ENCODE measurements at places on chromosomes 12 and 14.

DNA sequence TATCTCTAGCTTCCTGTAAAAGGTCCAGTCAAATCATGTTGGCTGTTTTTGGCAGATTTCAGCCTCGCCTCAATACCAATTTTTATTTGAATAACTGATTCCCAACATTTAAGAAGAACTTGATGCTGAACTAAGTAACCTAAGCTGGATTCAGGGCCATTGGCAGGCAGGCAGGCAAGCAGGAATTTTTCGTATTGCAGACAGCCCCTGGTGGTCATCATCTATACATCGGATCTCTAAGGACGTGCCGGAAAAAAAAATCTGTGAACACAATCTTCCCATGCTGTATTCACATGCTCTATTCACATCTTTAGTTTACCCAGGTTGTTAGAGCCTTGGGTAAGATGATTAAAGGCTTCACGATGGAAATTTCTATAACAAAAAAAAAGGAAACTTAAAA is 7.0 kb downstream of the VCPKMT start:
- DNase-seq, result no peak

DNA sequence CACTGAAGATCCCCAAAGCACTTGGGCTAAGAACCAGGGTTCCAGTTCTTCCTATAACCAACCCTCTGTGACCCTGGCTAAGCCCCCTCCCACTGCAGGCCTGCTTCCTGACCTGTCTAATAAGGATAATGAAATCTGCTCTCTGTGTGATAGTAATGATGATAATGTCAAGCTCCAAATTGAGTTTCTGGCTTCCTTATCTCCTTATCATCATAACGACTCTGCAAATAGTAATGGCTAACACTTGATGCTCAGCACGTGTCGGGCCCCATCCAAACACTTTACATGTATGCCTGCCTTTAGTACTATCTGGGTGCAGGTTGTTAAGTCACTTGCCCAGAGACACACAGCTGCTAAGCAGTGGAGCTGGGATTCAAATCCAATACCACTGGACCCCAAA is 5.0 kb upstream of the GPR162 start:
- no peak for DNase-seq

GRCh38 chr12:123532019-123532418 is 1.5 kb downstream of the RILPL1 start:
- no peak for DNase-seq

DNA sequence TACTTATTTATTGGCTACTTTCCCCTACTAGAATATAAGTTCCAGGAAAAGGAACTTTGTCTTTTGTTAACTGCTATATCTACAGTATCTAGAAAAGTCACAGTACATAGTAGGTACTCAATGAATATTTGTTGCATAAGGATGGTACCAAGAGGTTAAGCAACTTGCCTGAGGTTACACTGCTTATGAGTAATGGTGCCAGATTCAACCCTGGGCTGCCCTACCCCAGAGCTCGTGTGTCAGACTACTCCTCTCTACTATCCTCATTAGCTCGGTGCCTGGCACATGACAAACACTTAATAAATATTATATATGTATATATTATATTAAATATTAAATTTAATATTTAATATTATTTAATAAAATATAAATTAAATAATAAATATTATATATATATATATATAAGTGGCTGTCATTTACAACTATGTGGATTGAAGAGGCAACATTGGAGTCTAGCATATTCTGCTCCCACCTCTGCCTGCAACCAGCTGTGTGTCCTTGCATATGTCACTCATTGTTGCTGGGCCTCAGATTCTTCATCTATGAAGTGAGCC is 25.4 kb downstream of the UTP20 start:
- no peak for DNase-seq

DNA sequence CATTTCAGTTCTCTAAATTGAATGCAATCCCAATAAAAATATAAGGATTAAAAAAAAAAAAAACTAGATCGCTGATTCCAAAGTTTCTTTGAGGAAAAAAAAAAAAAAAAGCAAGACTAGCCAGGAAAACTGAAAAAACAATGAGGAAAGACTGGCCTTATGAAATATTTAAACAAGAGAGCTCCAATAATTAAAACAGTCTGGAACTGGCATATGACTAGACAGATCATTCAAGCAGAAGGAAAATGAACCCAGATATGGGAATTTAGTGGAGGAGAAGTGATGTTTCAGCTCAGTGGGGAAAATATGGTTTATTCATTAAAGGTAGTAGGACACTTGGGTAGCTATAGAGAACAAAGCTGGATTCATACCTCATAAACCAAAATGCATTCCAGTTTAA is 42.0 kb upstream of the TBC1D15 start:
- DNase-seq, result no peak

GRCh38 chr12:68263366-68263765 is 10.0 kb upstream of the IL22 start:
- DNase-seq, result no peak

DNA sequence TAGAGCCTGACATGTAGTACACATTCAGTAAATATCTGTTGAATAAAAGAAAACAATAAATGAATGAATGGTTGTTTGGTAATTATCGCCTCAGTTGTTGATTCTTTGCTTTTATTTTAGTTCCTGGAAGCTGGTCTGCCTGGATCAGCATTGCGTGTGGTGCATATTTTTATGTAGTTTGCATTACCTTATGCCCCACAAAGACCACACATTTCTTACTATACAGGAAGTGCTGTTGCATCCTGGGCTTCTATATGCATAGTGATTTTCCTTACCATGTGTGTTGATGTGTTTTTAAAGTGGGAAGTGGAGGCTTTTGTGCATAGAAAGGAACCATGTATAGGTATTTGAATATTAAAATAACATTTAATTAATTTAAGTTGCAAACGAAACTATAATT is 43.6 kb downstream of the DYRK2 start:
- no peak for DNase-seq

GRCh38 chr12:49662998-49663843 is 39.9 kb downstream of the PRPF40B start:
- DNase-seq, result peak; percentile 36

DNA sequence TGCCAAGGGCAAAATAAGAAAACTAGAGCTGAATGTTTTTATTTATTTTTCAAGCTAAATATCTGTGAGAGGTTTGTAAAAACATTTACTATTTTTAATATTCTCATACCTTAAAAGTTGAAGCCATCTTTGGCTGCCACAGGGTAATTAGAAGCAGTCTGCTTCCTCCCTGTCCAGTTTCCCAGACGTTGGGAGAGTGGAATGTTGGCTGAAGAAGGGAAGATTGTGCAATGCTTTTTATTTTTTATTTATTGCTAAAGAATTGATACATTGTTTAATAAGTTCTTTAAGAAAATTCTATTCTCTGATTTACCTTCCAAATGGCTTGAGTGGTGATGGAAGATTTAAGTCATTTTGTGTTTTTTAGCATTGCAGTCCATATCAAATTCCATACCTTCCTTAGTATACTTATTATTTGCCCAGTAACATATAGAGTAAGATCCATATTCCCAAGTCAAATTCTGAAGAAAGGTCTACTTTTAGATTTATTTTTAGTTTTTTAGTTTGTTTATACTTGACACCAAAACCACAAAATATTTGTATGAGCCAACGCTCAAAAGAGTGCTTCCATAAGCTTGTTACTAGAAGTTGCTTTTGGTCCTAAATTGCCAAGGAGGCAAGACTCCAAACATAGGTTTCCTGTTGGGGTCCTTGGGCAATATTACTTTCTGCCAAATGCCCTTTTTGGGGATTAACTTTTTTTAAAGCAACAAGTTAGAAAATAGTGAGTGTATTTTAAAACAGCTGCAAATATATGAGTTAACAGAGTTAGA is 124.0 kb upstream of the CPM start:
- DNase-seq, result no peak

- no peak for DNase-seq
Observed at GRCh38 chr12:46609273-46609623, 216.5 kb downstream of the SLC38A4 start.

Data from HS-27A (cell line).